ENCODE measurements at places on chromosomes 12 and 14. TPM values are rescaled to one million over a fixed set of nuclear protein-coding genes. Genes with fewer than 3 reads are reported as not detected.
A peak's percentile ranks its signal among the peaks of the same experiment; 100 is the strongest.

The BEST3 gene
- 112 TPM for polyA plus RNA-seq

The SRGAP1 gene
- 8.5 TPM for polyA plus RNA-seq

The OR6C70 gene
- polyA plus RNA-seq: not detected

The LRRC43 gene
- polyA plus RNA-seq: 0.39 TPM

The MOAP1 gene
- polyA plus RNA-seq: 19.6 TPM

The FAIM2 gene
- 6.8 TPM for polyA plus RNA-seq

The PLEKHG7 gene
- polyA plus RNA-seq: 0.26 TPM

- no peak for DNase-seq
Measured at GRCh38 chr14:35201066-35201465, 78.7 kb downstream of the PRORP start.

DNA sequence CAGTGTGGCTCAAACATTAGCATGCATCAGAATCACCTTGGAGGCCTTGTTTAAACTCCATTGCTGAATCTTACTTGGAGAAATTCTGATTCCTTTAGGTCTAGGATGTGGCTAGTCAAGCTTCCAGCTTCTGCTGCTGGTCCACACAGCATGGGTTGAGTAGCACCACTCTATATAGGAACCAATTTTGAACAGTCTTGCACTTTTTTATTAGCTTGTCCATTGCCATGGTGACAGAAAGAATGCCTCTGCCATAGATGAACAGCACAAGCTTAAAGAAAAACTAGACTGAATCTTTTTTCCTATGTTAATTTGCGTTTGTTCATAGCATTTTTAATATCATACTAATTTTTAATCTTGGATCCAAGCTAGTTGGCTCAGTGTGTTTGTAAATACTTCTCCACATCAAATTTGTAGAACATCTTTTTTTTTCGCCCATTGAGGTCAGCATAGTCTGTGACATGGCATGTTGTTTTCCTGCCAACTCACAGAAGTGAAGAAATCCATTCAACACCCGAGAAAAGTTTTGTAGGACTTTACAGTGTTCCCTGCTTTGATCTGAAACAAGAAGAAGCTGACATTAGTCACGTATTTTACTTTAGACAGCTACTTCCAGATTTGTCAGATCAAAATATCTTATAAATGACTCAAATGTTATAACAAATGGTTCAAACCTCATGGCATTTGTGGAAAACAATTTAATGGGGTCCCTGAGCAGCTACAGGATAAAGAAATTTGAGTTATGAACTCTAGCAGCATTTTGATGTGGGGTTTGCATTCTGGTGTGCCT lies 438.8 kb downstream of the EGLN3 start:
- DNase-seq: no peak

DNA sequence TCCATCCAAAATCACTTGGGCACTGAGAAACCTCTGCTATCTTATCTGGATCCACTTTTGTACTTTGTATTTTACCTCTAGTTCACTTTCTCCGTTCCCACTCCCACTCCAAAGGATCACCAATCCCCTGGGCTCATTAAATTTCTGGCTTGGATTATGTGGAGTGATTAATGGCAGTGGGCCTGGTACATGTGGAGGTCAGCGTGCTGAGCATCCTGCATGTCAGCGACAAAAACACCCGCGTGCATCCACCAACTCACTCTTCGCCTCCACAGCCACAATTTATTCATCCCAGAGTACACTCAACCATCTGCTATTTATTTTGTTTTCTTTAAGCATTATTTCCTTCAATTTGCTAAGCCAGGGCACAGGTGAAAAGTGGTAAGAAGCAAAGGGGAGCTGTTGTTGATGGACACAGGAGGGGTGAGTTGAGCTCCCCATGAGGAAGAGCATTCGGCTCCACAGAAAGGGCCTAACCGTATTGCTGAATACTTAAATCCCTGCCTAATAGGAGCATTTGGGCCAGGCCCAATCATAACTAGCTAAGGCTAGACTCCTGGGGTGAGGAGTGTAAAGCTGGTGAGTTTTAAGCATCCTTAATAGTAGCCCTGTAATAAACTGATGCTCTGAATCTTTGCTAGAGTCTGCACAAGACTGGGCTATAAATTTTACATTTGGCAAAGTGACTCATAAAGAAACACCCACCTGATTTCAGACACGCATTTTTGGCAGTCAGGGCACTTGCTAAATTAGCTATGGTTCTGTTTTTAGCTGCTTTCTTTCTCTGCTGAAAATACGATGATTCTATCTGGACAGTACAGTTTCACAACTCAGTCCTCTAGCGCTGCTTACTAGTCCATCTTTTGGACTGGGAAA lies 137.8 kb downstream of the SLC25A21 start:
- DNase-seq: peak; percentile 41

- peak; percentile 67 for DNase-seq
Measured at GRCh38 chr14:90645842-90646443, 170.3 kb downstream of the TTC7B start.

GRCh38 chr12:118288174-118288573 lies 84.5 kb downstream of the TAOK3 start:
- DNase-seq: no peak

GRCh38 chr12:28876196-28876798 lies 272.8 kb upstream of the FAR2 start:
- DNase-seq: no peak

GRCh38 chr12:68239309-68239982 lies 13.8 kb upstream of the IL26 start:
- DNase-seq: no peak

GRCh38 chr12:108793756-108794441 lies 62.6 kb upstream of the CORO1C start:
- DNase-seq: no peak

GRCh38 chr12:105561546-105562198 lies 231.2 kb downstream of the C12orf75 start:
- DNase-seq: no peak

DNA sequence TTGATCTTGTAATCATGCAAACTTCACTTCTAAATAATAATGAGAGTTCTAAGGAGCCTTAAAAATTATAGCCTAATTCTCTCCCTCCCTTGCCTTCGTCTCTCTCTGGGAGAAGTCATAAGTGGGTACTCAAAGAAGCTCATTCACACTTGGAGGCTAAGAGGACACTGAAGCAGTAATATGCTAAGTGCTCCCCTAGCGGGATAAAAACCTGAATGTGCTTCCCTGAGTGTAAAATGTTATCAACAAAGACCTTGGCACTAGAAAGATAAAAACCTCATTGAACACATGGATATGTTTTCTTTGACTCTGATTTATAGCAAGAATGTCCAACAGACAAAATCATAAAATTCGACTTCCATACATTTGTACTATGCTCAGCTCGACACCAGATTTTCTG lies 337.9 kb upstream of the NOVA1 start:
- no peak for DNase-seq

GRCh38 chr14:62304257-62304656 lies 542.0 kb downstream of the SNAPC1 start:
- DNase-seq: no peak

DNA sequence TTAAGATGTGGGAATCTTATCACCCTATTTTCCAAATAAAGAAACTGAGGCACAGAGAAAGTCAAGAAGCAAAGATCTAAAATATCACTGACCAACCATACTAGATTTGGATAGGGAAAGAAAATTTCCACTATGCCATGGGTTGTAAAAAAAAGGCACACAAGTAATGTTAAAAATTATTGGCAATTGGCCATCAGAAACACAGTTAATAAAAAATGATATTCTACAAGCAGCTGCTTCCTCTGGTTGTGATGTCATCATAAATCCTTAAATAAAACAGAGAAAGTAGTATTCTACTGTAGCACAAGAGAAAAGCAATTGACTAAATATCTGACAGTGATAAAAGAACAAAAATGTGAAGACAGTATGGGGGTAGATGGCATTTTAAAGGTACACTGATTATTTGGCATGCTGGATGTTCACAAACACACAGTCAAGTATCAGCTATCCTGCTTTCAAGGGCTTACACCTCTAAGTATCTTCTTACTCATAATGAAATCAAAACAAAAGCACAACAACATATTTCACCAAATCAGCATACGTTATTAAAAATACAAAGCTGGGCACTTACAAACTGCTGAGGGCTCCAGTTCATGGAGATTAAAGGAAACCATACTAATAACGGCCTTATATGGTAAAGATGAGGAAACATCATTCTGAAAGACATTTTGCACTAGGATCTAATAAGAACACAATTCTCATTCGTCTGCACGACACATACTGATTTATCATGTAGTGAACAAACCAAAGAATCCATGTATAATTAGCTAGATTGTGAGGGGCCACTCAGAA lies 45.7 kb downstream of the CORO1C start:
- peak; percentile 41 for DNase-seq

DNA sequence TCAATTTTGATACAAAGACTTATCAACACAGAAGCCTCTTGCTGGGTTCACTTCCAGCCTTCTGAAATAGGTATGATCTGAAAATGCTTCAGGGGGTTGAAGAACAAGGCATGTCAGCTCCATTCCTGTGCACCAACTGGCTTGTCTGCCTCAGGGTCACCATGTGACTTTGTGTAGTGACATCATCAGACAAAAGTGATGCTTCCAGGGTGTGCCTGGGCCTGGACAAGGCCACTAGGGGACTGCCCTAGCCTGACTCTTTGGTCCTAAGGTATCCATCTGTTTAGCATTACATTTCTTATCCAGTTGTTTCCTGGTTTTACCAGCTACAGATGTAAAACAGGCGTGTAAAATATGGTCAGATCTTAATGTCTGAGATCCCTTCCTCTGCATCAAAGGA lies 155.6 kb downstream of the CAND1 start:
- no peak for DNase-seq

GRCh38 chr14:87732562-87732961 lies 260.4 kb downstream of the GALC start:
- no peak for DNase-seq

DNA sequence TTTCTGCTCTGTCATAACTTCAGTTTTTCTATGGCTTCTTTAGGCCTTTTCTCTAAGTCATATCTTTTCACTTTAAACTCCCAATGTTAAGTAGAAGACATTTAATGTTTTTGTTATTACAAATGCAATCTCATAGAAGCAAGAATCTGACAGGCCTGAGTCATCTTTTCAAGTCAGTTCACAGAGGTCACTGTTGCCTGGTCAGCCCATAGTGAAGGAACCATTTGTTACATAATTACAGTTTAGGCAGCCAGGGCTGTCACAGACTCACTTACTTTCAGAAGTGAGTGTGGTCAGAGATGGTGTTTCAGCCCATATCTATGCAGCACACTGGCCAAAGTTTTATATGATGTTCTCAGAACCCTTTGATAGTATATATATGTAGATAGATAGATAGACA lies 46.5 kb downstream of the CCER1 start:
- DNase-seq: no peak

- DNase-seq: no peak
Measured at GRCh38 chr14:93035917-93036651, 79.6 kb downstream of the ITPK1 start.

DNA sequence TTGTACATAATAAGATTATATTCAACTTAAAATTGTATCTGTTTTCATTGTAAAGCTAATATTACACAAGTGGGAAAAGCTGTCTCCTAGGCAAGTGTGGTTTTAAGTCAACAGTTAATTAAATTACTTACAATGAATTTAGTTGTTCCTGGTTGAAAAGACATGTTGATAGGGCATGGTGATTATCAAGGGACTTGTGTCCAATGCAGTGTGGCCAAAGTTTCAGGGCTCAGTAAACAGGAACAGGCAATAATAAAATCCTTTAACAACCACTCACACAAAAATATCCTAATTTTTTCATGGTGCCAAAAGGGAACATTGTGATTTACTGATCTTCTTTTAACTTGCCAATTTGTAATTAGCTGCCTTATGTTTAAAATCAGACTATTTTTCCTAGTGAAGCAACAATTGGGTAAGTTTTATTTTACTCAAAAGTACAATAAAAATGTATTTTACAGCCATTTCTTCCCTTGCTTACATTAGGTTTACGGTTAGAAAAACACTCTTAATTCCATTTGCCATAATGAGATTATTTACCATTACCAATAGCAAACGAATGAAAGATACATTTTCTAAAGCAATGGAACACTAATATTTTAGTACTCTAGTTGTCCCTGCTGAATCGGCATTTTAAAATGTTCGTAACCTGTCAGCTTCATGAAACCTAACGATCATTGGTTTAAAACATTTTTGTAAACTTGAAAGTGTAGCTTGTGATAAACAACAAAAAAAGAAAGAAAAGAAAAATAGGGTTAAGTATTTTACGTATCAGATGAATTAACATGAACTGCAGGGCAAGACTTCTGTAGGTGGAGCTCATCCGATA lies 1.8 kb upstream of the WNK1 start:
- no peak for DNase-seq

DNA sequence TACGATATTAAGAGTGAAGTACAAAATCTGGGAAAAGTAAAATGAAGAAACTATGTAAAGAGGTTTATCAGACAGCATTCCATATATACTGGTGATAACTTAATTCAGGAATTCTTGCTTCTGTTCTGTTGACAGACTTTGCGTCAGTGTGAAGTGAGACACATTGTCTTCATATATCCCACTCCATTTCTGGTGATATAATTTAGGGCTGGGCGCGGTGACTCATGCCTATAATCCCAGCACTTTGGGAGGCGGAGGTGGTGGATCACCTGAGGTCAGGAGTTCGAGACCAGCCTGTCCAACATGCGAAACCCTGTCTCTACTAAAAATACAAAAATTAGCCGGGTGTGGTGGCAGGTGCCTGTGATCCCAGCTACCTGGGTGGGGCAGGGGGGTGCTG lies 20.3 kb upstream of the RAD52 start:
- no peak for DNase-seq

- no peak for DNase-seq
Measured at GRCh38 chr12:77392467-77393088, 327.2 kb upstream of the E2F7 start.

GRCh38 chr12:50074936-50075807 lies 10.0 kb upstream of the SMARCD1 start:
- DNase-seq: peak; percentile 90

GRCh38 chr14:23154964-23155587 lies 28.4 kb downstream of the SLC7A8 start:
- peak; percentile 88 for DNase-seq

DNA sequence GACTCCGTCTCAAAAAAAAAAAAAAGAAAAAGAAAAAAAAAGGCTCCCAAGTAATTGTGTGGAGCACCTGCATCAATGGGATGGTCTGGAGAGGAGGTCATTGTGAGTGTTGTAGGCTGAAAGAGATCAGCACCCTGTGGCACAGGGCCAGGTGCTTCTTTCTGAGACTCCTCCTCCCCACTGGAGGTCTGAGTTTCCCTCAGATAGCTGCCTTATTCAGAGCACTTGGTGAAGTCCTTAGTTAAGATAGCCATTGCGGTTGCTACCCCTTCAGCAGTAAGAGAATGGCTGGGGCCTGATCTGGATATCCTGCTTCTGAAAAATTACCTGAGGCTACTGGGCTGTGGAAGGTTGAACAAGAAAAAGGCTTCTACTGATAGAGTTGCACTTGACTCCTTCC lies 69.8 kb downstream of the ANO6 start:
- no peak for DNase-seq

GRCh38 chr12:127284021-127284420 lies 982.9 kb upstream of the TMEM132C start:
- no peak for DNase-seq

DNA sequence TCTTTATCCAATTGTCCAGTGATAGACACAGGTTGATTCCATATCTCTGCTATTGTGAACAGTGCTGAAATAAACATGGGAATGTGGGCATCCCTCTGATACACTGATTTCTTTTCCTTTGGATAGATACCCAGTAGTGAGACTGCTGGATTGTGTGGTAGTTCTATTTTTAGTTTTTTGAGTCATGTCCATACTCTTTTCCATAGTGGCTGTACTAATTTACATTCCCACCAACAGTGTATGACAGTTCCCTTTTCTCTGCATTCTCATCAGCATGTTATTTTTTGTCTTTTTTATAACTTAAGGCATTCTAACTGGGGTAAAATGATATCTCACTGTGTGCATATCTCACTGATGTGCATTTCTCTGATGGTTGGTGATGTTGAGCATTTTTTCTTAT lies 24.8 kb upstream of the VASH1 start:
- DNase-seq: no peak

- DNase-seq: no peak
Measured at GRCh38 chr14:29463727-29464395, 463.8 kb downstream of the PRKD1 start.
